ENCODE measurements at places on chromosomes 13 and 19.

- DNase-seq: no peak
Observed at GRCh38 chr13:25292301-25292700, 5.0 kb upstream of the MTMR6 start.

- no peak for DNase-seq
Observed at GRCh38 chr13:25064396-25064795, 31.5 kb upstream of the PABPC3 start.

- DNase-seq: no peak
Observed at GRCh38 chr19:5891938-5892771, 11.4 kb downstream of the NDUFA11 start.

- no peak for DNase-seq
Observed at GRCh38 chr19:8097681-8098567, 45.4 kb downstream of the CCL25 start.

DNA sequence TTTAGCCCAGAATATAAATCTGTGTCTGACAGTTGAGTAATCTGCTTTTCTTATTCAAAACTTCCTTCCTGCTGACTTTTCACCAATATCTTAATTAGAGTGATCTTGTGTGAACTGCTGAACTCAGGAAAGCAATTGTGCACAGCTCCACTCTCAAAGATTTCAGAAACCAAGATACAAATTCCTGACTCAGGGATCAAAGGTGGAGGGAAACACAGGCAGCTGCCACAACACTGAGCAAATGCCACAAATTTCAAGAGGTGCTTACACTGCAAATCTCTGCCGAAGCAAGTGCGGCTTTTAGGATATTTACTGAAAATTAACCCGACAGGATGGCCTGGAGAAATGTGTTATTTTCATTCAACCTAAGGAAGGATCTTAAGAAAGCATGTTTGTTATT is 111.4 kb downstream of the STOML3 start:
- DNase-seq: no peak

DNA sequence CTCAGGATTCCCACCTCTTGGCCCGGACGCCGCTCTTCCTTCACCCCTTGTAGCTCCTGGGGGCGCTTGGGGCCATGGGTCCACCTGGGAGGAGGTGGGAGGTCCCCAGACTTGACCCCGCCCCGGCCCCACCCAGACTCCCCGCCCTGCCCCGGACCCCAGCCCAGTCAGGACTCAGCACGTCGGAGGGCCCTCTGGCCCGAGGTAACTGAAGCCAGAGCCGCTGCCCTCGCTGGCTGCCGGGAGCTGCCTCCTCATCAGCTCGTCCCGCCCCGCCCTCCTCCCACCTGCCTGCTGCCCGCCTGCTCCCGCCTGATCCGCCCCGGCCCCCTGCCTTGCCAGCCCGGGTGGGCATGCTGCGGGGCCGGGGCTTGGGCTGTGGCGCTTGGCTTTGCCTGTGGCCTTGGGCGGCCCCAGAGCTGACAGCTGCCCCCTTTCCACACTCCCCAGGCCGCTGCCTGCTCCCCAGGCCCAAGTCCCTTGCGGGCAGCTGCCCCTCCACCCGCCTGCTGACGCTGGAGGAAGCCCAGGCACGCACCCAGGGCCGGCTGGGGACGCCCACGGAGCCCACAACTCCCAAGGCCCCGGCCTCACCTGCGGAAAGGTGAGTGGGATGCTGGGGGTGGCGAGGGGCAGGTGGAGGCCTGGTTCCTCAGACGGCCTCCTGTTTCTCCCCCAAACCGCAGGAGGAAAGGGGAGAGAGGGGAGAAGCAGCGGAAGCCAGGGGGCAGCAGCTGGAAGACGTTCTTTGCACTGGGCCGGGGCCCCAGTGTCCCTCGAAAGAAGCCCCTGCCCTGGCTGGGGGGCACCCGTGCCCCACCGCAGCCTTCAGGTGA is 9.4 kb downstream of the ARHGAP33 start:
- DNase-seq: no peak

- DNase-seq: no peak
Observed at GRCh38 chr19:23415561-23416191, 20.4 kb upstream of the ZNF91 start.

DNA sequence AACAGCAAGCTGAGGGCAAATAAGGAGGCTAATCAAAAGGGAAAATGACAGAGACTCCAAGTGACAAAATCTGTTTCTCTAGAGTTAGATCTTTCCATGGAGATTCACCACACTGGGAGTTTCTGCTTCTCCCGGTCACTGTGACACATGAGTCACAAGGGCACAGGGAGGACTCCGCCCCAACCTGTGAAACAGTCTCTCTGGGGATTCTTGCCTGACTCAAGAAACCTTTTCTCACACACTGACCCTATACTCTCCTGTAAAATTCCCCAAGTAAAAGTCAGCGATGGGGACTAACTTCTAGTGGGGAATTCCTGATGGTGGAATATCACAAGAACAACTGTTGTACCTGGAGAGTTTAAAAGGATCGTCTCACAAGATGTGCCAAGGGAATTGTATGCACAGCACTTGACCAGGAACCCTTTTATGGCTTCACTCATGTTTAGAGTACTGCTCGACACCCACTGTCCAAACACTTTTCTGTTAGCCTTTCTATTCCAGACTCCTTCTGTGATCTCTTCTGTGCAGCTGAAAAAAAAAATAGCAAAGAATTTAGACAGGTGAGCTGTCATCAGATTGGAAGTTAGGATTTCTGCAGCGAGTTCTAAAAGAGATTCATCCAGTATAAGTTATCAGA is 46.8 kb upstream of the URAD start:
- DNase-seq: no peak

GRCh38 chr19:1009041-1009980 is 9.1 kb downstream of the GRIN3B start:
- no peak for DNase-seq

GRCh38 chr19:53193535-53194222 is 521 bp upstream of the ZNF665 start:
- no peak for DNase-seq

DNA sequence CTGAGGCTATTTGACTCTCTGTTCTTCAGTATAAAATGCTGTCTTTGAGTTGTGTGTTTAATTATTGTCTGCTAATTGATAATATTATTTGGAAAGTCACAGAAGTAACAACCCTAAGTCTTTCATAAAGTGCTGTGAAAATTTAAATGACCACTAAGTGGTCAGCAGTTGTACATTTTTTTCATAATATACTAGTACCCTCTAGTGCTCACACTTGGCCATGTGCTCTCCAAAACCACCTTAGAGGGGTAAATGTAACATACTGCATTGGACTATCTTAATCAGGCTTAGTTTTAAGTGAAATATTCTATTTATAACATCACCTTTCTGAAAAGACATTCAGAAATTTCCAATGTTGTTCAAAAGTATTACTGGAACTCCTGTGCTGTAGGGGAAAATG is 745.3 kb downstream of the GPC5 start:
- no peak for DNase-seq

DNA sequence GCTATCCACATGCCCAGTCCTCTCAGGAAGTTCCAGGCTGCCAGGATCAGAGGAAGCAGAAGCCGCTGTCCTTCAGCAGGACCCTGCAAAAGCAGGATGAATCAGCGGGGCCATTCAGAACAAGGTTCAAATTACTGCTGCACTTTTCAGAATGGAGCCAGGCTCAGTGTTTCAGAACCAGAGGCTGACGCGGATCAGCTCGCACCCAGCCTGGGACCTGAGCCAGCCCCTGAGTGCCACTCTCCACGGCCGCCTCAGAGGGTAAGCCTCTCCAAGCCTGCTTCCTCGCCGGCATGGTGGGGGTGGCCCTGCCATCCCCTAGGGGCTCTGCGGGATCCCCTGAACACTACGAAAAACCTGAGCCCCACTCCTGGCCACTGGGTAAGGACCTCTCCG is 24.7 kb downstream of the RASA3 start:
- no peak for DNase-seq

GRCh38 chr13:106701771-106702341 is 133.9 kb upstream of the ARGLU1 start:
- no peak for DNase-seq

DNA sequence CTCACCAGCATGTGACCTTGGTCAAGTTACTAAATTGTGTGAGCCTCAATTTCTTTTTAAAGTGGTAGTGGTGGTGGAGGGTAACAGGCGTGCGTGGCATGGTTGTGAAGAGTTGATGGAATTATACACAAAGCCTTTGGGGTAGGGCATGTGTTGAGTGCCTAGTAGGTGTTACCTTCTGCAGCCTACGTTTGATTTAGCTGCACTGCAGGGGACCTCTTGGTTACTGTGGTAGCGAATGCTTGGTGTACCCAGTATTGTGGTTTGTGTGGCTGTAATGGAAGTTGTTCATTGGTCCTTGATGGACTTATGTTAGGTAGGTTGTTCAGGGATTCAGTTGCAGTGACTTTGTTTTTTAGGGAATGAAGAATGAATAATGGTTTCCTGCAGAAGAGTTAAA is 24.6 kb downstream of the PRAM1 start:
- no peak for DNase-seq

DNA sequence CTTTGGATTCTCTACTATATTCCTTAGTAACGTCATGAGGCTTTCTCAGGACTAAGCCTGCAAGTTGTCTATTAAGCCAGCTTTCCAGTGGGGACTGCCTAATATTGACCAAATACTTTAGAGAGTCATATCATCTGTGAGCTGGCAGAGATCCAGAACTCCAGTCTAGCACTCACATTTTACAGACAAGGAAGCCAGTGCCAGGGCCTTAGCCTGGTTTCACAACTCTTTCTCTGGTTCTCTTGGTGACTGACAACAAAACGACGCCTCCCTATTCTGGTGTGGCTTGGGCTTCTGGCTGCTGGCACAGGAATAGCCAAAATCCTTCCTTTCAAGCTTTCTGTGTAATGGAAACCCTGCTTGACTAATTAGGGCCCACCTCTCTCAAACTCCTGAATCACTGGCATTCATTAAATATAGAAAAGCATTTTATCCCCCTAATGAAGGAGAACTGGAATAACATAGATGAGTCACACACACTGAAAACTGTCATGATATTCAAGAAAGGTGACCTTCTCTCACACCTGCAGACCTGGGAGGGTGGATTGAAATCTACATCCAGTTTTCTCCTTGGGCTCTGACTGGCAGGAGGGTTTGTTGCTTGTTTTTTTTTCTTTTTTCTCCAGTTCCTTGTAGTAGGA is 75.2 kb upstream of the UBL3 start:
- no peak for DNase-seq

- no peak for DNase-seq
Observed at GRCh38 chr13:48320891-48321510, 17.4 kb downstream of the RB1 start.

DNA sequence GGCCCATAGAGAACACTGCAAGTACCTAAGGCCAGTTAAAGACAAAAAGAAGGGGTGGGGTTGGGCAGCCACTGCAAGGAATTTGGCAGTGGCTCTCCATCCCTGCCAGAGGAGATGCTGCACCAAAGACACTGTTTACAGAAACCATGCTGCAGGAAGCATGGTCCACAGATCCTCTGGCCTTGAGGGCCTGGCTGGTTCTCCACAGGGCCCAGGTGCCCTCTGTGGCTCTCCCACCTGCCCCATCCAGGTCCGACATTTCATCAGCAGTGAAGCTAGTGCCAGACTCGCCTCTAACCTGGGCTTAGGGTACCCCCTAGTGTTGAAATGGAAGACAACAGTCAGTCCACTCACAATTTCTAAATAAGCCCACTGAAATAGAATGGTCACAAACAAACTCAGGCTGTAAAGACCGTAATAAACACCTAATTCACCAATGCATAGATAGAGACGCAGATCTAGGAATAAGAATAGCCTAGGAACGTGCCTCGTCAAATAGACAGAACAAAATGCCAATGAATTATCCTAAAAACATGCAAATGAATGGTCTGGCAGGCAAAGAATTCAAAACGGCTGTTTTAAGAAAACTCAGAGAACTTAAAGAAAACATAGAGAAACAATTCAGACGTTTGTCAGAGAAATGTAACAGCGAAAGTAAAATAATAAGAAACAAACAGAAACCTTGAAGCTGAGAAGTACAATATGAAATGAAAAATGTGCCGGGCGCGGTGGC is 23.3 kb downstream of the LYPD4 start:
- no peak for DNase-seq

DNA sequence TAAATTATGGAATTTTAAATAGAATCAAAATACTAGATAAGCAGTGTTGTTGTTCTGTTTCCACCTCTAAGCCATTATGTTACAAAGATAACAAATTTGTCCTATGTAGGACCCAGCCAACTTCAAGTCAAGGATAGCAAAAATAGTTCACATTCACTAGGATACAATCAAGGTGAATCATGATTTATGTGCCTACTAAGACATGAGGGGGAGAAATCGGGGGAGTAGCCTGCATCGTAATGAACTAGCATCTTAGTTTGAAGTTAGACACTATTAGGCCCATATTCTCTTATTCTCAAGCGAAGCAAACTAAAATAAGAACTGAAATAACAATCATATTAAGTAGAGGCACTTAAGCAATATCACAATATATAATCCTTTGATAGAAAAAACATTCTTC is 779.4 kb upstream of the PCDH9 start:
- no peak for DNase-seq

DNA sequence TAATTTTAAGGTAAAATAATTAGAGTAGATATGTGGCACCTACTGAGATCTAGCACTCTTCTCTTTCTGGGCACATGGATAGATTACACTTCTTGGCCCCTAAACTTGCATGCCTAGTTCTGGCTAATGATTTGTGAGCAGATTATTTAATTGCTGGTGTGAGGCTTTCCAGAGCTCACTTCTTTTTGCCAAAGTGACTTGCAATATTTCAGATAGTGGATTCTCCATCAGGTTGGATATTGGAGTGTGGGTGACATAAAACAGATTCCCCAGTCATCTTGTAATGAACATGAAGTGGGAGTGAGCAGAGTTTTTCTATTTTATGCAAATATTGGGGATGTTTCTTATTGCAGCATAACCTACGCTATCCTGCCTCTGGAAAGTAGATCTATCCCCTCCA is 247.9 kb downstream of the KLF5 start:
- no peak for DNase-seq

DNA sequence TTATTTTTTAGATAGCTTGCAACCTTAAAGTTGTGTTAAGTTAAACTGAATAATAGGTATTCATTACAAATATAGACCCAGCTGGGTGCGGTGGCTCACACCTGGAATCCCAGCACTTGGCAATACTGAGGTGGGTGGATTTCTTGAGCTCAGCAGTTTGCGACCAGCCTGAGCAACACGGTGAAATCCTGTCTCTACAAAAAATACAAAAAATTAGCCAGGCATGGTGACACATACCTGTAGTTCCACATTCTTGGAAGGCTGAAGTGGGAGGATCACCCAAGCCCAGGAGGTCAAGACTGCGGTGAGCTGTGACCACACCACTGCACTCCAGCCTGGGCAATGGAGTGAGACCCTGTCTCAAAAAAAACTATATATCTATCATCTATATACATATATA is 386.5 kb downstream of the PCDH17 start:
- DNase-seq: peak; percentile 15

DNA sequence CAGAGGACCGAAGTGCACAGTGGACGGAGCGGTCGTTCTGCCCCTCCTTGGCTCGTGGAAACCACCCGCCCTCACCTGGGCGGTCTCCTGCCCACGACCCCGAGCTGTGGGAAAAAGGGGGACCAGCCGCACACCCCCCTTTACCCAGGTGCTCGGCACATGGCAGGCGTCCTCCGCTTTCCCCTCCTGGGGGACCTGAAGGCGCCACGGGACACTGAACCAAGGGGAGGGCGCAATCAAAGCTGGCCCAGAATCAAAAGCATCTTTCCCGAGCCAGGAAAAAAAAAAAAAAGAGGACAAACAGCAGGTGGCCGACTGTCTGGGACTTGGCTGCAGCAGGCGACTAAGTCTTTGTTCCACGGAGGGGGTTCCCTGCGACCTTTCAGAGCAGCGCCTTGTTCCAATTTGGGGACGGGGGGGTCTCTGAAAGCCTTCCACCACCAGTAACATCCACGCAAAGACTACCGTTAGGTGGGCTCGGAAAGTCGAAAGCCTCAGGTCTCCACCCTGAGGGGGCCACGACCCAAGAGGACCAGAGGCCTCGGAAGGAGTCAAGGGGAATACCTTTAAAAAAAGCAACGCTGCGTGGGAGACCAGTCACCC is 1.1 kb downstream of the MBD3 start:
- peak; percentile 57 for DNase-seq

Data from Right ventricle myocardium inferior (tissue), 1 donor.